ENCODE measurements at places on chromosomes 6 and 20. TPM values are rescaled to one million over a fixed set of nuclear protein-coding genes. Genes with fewer than 3 reads are reported as not detected.

GRCh38 chr6:7311176-7311575 lies 1.8 kb downstream of the SSR1 start:
- no peak for DNase-seq

DNA sequence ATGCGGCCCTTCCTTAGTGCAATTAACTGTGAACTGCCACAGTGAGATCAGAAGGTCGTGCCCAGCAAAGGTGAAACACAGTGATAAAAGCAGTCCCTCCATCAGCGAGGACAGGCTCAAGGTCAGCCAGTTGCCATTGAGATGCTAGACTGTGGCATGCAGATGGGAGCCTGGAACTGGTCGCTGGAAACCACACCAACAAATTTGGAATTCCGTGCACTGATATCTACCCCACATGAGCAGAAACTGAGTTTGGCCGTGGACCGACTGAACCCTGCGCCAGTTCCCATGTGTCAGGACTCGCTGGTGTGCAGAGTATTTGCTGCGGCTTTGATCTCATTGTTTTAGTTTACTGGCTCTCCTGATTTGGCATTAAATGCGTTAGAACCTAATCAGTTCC lies 125.6 kb upstream of the QKI start:
- DNase-seq: no peak

DNA sequence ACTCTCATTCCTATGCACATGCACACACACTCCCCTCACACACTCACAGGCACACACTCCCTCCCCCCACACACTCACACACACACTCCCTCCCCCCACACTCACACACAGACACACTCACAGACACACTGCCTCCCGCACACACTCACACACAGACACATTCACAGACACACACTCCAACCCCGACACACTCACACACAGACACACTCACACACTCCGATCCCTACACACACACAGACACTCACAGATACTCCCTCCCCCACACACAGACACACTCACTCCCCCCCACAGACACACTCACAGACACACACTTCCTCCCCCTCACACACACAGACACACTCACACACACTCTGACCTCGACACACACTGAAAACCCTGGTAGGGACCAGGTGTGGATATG lies 176.2 kb downstream of the TFAP2C start:
- DNase-seq: no peak

GRCh38 chr6:113960795-113961194 lies 10.2 kb downstream of the HDAC2 start:
- DNase-seq: no peak

GRCh38 chr6:18219591-18219990 lies 44.7 kb downstream of the DEK start:
- no peak for DNase-seq

- no peak for DNase-seq
These were observed 60.2 kb downstream of the TFAP2C start for GRCh38 chr20:56689318-56689717.

- no peak for DNase-seq
These were observed 19.6 kb upstream of the TRAM2 start for GRCh38 chr6:52596371-52597028.

DNA sequence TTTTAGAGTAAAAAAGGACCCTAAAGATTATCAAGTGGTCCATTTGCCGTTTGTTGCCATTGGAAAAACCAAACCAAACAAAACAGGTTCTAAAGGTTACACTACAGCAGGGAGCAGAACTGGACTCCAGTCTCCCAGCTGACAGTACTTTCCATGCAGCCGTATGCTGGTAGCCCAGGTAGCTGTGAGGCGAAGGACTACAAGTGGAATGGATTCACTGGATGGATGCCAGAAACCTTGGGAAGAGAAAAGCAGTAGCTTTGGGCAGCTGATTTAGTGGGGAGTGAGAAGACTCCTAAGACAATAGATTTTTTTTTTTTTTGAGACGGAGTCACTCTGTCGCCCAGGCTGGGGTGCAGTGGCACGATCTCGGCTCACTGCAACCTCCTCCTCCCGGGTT lies 88.3 kb downstream of the SASH1 start:
- no peak for DNase-seq

GRCh38 chr6:36623547-36624459 lies 29.6 kb downstream of the SRSF3 start:
- DNase-seq: peak; percentile 91

- DNase-seq: peak; percentile 35
These were observed 35.3 kb downstream of the FOXP4 start for GRCh38 chr6:41581381-41581991.

DNA sequence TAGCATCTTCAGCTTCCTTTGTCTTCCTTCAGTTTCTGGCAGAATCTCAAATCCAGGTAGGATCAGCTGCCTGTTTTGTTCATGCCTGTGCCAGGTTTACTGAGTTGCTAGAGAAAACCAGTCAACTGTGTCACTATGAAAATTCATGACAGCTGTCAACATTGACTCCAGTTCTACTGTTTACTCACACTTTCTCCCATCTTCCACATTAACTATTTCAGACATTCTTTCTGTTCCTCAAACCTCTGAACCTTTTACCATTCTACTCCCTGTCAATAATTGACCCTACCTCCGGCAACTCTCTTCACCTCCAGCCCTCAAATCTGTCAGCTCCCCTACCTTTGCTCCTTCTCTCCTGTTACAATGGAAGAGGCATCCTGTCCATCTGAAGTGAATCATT lies 8.5 kb downstream of the ENPP4 start:
- no peak for DNase-seq

DNA sequence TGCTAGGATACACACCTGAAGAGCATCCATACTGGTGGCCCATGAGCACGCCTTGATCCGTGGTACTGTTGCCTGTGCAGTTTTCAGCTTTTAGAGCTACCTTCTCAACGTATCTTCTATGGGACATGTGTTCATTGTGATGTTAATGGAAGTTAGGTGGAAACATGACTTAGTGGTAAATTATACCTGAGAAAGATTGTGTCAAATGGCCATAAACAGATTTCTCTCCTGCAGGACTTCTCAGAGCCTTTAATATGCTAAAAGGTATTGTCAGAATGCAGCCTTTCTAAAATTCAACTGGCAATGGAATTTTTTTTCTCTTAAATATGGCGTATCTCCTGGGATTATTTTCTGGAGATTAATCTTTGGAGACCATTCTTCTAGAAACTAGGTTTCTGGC lies 148.5 kb downstream of the CDC5L start:
- no peak for DNase-seq

DNA sequence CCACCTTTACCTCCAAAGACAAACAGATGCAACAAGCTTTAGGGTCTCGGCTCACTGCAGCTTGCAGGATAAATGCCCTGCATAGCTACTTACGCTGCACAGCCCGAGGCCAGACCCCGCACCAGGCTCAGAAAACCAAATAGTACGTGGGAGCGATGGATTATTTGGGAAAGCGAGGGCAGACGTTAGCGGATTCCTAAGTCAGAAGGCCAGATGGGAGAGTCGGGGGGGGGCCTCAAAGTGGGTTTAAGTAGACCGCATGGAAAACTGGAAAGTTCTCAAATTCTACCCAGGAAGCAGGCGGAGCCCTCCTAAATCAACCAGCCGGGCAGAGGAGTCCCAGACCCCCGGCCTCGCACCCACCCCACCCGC lies 382 bp downstream of the SFT2D1 start:
- DNase-seq: no peak

GRCh38 chr6:1418471-1419191 lies 29.3 kb downstream of the FOXF2 start:
- no peak for DNase-seq

DNA sequence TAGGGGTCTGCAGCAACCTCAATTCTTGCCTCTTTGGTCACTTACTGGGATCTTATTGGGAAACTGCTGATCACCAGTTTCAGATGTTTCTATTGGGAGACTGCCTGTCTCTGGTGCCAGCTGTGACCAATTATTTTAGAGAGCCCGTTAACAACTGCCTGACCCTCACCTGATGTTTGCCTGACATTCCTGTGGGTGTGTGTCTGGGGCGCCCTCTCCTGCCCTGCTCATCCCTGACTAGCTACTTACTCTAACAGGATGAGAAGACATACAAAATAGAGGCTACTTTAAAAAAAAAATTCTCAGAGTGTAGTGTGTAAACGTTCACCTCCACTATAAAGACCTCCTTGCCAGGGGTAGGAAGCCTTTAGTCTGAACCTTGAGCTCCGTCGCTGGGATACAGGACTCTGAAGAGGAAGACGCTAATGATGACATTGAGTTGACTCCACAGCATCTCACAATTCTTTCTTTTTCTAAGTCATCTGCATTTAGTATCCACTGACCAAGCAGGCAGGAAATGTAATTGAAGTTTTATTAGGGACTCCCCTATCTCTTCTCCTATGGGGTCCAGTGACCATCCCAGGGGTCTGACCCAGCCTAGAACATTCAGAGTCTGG lies 54.6 kb upstream of the DDR1 start:
- no peak for DNase-seq

DNA sequence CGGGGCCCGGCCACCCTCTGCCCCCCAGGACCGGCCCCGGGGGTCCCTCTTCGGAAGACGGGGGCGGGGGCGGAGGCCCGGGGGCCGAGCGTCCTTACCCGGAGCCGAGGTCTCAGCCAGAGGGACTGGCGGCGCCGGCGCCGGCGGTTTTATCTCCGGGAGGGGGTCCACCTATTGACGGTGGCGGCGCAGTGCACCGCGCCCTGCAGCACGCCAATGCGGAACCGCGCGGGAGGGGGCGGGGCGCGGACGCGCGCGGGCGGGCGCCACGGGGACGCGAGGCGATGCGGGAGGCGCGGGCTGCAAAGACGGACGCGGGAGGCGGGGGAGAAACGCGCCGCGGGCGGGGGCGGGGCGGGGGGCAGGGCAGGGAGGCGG lies at the start of gene EEF1A2:
Gene EEF1A2 (minus strand): TSS at position 124 of the 378 bp plus-strand sequence. CDS start 1,320 bp downstream, outside the sequence.
- DNase-seq: no peak

GRCh38 chr6:136178749-136179148 lies 71.4 kb downstream of the MTFR2 start:
- no peak for DNase-seq

GRCh38 chr20:9517297-9518162 lies 3.1 kb downstream of the LAMP5 start:
- DNase-seq: no peak

GRCh38 chr6:138647006-138647405 lies 126.6 kb upstream of the CCDC28A start:
- no peak for DNase-seq

DNA sequence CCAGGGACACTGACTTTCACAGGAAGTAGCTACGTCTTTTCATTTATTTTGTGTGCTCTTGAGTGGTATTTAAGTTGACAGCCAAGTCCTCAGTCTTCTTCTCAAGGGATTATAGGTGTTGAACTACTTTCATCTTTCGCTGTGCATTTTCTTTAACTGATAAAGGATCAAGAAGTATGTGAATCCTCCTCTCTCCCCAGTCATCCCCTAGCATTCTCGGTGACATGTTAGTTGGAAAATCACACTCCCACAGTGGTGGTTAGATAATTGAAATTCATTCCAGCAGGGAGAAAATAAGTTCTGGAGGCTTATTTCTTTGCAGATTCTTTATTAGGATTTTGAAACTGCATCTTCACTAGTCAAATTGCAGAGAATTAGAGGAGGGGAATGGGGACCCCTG lies 569.4 kb downstream of the MEI4 start:
- DNase-seq: no peak

- DNase-seq: no peak
These were observed 11.4 kb downstream of the HMGCLL1 start for GRCh38 chr6:55567558-55567957.

DNA sequence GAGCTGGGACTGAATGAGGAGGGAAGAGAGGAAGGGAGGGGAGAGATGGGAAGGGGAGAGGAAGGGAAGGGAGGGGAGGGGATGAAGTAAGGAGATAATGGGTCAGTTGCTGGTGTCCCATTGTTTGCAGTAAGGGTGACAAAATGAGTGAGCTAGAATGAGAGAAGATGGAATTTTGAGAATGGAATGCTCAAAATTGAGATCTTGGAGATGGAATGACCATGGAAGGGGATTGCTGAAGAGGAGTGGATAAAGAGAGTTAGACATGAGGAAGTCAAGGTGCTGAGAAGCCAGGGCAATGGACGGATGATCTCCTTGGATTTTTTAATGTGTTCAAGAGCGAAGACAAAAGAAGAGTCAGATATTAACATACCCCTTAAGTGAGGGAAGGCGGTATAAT lies 80.5 kb upstream of the SSTR4 start:
- no peak for DNase-seq

The SLC25A27 gene
- 24.6 TPM for total RNA-seq

The CLDN20 gene
- not detected for total RNA-seq

The TCF15 gene
- 0.51 TPM for total RNA-seq

The SNAP25 gene
- total RNA-seq: 26.1 TPM

The SLC22A2 gene
- total RNA-seq: not detected

The THBS2 gene
- total RNA-seq: 224 TPM

The PLCB4 gene
- total RNA-seq: 19.9 TPM

The HCK gene
- 4.4 TPM for total RNA-seq

The AIF1 gene
- 20.9 TPM for total RNA-seq

The C6orf58 gene
- total RNA-seq: 0.28 TPM
